ENCODE measurements at places on chromosomes 7 and 10.
A peak's percentile ranks its signal among the peaks of the same experiment; 100 is the strongest.

GRCh38 chr7:43042302-43042701, 70.1 kb upstream of the HECW1 start:
- DNase-seq = no peak

DNA sequence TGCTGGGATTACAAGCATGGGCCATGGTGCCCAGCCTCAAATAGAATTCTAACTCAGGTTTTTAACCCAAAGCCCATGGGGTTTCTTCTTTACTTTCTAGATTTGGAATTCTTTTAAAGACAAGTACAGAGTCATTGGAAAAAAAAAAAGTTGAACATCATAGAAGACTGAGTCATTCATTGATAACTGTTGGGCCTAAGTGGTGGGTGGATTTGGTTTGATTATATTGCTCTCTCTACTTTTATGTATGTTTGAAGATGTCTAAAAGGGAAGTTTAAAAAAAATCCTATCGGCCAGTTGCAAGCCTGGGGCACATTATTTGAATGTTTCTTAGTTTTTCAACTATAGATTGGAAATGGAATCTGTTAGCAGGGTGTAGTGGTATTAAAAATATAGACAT, 49.7 kb downstream of the INPP5F start:
- DNase-seq = no peak

GRCh38 chr7:108611268-108611667, 41.6 kb downstream of the DNAJB9 start:
- DNase-seq = no peak

DNA sequence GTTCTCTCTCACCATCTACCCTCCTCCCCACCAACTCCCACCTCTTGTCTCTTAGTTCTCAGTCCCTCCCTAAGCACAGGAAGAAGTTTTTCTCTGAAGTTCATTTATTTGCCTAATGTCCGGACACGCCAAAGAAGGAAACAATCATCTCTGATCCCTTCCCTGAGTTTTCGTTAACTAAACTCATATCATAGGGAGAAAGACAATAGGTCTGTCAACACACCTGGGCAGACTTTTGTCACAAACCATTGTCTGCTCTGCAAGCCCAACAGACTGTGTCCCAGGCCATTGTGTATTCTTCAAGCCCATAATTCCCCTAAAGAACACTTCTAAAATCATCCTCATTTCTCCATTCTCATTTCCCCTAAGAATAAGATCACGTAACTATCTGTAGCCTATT, 691.0 kb upstream of the MBL2 start:
- no peak for DNase-seq

- DNase-seq = no peak
Measured at GRCh38 chr7:66247380-66248078, 42.4 kb downstream of the TPST1 start.

- DNase-seq = no peak
Measured at GRCh38 chr10:71007516-71007915, 119.2 kb upstream of the PCBD1 start.

GRCh38 chr10:117727421-117727820, 184.9 kb downstream of the EMX2 start:
- no peak for DNase-seq

DNA sequence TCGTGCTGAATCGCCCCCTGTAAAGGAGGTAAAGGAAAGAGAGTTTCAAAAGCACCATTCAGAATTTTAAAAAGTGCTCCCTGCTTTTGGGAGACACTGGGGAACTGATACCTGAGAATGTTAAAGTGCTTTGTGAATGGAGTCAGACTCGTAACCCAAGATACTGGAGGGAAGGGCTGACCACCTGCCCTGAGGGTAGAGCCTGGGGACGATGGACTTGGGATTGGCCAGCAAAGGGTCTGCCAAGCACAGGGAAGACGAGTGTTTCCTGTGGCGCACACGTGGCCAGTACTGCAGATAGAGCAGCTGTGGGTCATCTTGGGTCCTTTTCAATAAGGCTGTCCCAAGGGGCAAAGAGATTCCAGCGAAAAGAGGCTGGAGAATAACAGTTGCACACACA, 1284.1 kb upstream of the AUTS2 start:
- no peak for DNase-seq

GRCh38 chr10:62946278-62946677, 130.1 kb upstream of the EGR2 start:
- no peak for DNase-seq

DNA sequence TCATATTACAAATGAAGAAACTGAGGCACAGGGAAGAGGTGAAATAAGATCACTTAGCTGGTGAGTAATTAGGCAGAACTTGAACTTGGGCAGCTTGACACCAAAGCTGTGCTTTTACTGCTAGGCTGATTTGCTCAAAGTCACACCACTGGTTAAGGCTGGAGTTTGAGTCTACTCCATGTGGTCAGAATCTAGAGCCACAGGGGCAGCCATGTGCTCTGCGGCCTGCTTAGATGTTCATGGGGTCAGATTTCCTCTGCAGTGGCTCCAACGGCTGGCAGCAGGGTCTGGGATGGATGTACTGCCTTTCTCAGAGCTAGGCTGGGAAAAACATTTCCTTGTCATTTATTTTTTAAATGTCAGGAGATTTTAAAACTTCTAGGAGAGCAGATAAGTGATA, 417.5 kb downstream of the KCNMA1 start:
- no peak for DNase-seq

DNA sequence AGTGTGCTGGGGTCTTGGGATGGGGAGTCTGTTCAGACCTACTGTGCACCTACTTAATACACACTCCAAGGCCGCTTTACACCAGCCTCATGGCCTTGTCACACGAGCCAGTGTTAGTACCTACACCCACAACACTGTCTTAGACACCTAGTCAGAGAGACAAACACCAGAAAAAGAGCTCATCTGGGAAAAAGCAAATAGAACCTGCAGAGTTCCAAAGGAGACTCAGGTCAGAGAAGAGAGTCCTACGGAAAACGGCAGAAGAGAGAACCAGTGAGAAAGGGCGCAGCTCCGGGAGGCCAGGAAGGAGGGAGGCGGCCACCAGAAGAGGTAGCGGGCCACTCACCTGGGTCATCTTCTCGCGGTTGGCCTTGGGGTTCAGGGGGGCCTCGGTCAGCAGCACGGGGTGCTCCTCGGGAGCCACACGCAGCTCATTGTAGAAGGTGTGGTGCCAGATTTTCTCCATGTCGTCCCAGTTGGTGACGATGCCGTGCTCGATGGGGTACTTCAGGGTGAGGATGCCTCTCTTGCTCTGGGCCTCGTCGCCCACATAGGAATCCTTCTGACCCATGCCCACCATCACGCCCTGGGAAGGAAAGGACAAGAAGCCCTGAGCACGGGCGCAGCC, 105.3 kb upstream of the TNRC18 start:
- DNase-seq = peak; percentile 34

GRCh38 chr10:78712147-78712546, 356.6 kb upstream of the ZMIZ1 start:
- DNase-seq = no peak

GRCh38 chr7:12930534-12930933, 243.1 kb downstream of the ARL4A start:
- DNase-seq = no peak

- no peak for DNase-seq
Measured at GRCh38 chr10:13909516-13910258, 322.9 kb downstream of the PRPF18 start.

- peak; percentile 29 for DNase-seq
Measured at GRCh38 chr7:117645481-117646165, 165.8 kb downstream of the CFTR start.

DNA sequence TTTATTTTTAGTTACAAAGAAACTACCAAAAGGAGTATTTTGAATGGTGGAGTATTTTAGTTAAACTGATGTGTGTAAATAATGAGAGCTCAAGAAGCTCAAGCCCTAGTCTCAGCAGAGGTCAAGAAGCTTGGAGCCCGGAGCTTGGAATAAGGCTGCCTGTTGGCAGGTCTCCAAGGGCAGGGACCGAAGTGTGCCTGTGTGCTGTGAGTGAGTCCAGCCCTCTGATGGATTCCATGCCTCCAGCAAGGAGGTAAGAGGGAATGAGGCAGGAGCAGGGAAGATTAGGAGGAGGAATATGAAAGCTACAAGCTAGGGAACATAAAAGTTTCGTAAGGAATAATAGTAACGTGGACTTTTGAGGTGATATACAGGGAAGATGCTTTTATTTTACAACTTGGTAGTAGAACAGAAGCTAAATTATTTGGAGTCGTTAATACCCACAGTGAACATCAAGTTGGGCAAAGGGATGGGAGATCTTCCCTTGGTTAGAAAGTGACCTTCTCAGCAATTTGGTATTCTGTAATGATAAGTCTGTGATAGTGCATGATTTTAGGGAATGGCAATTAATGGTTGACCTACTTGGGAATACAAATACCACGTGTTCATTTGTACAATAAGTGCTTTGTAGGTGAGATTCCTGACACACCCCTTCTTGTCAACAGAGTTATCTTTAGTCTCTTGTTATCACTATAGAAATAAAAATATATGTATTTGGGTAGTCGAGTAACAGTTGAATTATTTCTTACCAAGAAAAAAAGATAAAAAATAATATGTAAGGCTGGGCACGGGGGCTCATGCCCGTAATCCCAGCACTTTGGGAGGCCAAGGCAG, 4.6 kb downstream of the SEC23IP start:
- no peak for DNase-seq

DNA sequence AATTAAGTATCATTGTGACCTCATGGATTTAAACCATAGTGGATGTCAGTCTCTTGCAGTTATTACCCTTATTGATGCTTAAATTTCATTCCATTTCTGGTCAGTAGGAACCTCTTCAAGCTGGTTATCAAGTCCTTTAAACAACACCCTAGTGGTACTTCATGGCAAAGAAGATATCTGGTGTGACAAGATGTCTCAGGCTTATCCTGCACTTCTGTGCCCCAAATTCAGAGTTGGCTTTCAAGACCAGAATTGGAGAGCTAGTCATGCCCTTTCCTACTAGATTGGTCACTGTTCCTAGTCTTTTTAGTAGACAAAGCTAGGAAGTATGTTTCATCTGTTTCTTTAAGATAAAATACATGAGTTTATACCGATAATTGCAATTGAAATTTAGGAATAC, 54.9 kb downstream of the KMT2E start:
- no peak for DNase-seq

GRCh38 chr10:63711867-63712716, 190.9 kb downstream of the REEP3 start:
- peak; percentile 88 for DNase-seq

DNA sequence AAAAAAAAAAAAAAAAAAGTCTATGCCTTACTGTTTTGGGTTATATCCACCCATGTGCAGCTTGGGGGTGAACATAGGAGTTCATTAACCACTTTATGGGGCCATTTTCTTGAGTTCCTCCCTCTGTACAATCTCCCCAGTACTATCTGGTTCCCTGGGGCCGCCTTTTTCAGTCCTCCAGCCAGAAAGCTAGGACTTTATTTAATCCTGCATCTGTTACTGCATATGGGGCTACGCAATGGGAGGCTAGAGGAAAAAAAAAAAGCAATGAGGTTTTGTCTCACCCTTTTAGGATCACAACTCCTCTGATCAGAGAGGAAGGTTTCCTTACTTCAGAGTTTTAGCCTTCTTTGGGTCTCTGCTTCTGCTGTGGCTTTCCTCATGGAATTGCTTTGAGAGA, 51.0 kb downstream of the BTRC start:
- DNase-seq = no peak

DNA sequence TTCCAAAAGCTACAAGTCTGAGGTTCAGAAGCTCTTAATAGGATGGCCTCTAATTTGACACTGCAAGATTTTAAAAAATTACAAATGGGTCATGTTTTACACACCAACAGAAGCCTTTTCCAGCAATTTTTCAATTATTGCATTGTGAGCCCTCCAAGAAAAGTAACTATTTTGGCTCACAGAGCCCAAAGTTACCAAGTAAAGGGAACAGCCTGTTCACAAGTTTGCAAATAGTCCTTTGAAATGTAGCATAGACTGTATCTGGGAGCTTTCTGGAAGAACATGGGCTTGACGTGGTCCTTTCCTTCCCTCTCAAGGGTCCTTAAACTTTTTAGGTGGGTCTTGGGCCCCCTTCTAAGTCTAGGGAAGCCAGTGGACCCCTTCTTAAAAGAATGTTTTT, 1.3 kb upstream of the GDF10 start:
- no peak for DNase-seq

- DNase-seq = no peak
Measured at GRCh38 chr7:42511027-42511426, 274.0 kb upstream of the GLI3 start.

DNA sequence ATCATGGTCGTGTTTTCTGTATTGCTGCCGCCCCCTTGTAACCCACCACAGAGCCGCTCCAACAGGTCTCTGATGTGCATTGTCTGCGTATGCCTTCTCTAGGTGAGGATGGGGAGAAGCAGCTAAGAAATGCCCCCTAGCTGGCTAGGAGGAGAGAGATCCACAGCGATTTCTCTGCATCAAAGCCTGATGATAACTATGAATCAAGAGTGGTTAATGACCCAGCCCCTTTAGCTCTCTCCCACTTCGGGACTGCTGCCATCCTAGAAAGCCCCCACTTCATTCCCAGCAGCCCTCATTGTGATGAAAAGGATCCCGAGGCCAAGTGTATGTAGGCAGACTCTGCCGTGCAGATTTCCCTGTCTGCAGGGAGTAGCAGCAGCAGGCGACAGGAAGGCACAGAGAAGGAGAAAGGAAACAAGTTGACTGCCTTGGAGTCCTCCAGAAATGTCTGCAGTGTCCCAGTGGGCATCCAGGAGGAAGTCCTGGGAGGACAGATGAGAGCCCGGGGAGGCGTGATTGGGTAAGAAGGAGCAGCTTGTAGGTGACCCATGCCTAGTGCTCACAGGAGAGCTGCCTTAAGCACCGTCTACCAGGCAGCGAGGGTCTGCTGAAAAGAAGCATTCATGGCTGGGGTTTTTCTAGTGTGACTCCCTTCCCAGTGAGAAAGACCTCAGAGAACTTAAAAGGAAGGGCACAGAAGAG, 2.9 kb downstream of the PLXNA4 start:
- DNase-seq = no peak

GRCh38 chr10:27637601-27638000, 108.0 kb downstream of the MKX start:
- DNase-seq = peak; percentile 37

- peak; percentile 38 for DNase-seq
Measured at GRCh38 chr10:49592726-49593563, 17.2 kb upstream of the SLC18A3 start.

GRCh38 chr7:25854059-25854458, 297.9 kb upstream of the NFE2L3 start:
- DNase-seq = no peak

All from foreskin melanocyte (primary cell).